Neural crest cell (in vitro differentiated cells): ENCODE measurements at places on chromosomes 11 and 22.

- no peak for DNase-seq
Measured at GRCh38 chr11:75797792-75798191, 17.2 kb upstream of the UVRAG start.

DNA sequence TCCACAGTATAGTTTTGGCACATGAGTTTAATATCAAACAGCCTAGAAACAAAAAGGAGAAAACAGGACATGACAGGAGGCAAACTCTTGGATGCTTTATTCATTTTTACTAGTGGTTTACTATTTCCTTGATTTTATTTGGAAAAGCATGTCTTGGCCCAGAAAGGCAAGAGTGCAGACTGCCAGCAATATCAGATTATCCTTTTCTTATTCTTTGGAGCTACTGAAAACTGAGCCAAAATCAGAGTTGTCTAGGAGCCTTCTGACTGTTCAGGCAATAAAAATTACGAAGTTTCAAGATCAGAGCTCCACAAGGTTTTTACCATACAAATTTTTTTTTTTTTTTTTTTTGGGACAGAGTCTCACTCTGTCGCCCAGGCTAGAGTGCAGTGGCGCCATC, 16.0 kb downstream of the CELF1 start:
- no peak for DNase-seq

GRCh38 chr11:25981998-25982397, 349.9 kb upstream of the ANO3 start:
- peak; percentile 32 for DNase-seq

- no peak for DNase-seq
Measured at GRCh38 chr11:46498968-46499367, 94.9 kb downstream of the AMBRA1 start.

GRCh38 chr11:28757725-28758515, 649.7 kb downstream of the METTL15 start:
- DNase-seq, result no peak

GRCh38 chr11:73141309-73142127, 600 bp downstream of the FCHSD2 start:
- peak; percentile 69 for DNase-seq

DNA sequence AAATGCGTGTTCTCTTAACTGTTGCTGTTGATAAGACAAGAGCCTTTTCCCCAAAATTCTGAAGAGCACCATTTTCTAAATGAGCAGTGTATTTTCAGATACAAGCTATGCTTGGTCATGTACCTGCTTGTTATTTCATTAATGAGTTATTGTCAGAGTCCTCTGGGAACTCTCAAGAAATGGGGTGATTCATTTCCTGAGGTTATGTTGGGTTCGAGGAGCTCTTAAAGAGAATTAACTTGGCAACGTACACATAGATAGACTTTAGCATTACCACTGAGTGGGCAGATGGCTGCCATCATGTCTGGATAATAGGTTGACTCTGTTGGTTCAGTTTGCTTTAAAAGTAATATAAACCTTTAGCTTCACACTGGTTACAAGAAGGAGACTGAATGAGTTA, 87.9 kb upstream of the SORL1-AS1 start:
- no peak for DNase-seq

DNA sequence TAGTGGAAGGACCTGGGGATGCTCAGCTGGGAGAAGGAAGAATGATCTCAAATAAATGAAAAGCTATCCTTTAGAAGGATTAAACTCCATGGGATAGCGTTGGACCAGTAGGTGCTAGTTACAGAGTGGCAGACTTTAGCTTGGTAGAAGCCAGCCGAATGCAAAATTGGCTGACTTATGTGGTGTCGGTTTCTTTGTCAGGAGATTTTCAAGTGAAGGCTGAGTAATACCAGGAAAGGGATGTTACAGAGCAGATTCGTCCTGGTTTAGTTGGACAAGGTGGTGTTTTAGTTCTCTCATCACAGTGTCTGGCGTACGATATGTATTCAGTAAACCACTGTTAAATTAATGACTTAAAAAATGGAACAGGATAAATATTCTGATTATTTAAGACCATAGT, 26.0 kb downstream of the FDX1 start:
- no peak for DNase-seq

DNA sequence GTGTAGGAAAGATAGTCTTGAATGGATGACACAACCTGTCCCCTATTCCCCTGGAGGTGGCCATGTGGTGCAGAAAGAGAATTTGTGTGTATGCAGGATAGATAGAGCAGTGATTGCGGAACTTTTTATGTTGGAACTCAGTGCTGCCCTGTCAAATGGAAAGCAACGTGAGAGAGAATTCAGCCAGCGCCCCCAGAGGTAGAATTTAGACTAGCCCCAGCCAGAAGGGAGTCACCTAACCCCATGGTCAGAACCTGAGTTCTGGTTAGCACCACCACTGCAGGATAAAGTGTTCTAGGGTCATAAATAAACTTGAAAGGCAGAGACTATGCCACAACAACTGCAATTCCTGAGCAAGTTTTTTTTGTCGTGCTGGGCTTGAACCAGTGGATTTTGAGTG, 152.9 kb upstream of the GRIA4 start:
- no peak for DNase-seq

- no peak for DNase-seq
Measured at GRCh38 chr11:70378506-70379134, 19.7 kb upstream of the CTTN start.

GRCh38 chr11:93113824-93114223, 84.0 kb downstream of the SLC36A4 start:
- no peak for DNase-seq

GRCh38 chr11:106957030-106957482, 61.2 kb downstream of the GUCY1A2 start:
- DNase-seq, result no peak

GRCh38 chr11:11215944-11216343, 137.1 kb downstream of the CSNK2A3 start:
- DNase-seq, result no peak

DNA sequence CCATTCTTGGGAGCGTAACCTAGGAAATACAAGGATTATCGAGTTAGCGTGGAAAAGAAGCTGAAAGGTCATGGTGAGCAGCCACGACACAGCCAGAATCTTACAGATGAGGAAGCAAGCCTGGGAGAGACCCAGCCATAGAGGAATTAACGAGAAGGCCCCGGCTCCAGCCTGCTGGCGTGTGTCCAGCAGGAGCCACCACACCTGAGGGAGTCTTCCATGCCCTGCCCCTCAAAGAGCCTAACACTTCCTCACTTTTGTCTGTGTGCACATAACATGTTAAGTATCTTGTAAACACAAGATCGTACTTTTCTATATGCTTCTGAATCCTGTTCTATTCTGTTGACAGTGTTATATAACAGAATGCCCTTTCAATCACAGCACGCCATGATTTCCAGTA, 18.1 kb downstream of the CECR2 start:
- DNase-seq, result no peak

DNA sequence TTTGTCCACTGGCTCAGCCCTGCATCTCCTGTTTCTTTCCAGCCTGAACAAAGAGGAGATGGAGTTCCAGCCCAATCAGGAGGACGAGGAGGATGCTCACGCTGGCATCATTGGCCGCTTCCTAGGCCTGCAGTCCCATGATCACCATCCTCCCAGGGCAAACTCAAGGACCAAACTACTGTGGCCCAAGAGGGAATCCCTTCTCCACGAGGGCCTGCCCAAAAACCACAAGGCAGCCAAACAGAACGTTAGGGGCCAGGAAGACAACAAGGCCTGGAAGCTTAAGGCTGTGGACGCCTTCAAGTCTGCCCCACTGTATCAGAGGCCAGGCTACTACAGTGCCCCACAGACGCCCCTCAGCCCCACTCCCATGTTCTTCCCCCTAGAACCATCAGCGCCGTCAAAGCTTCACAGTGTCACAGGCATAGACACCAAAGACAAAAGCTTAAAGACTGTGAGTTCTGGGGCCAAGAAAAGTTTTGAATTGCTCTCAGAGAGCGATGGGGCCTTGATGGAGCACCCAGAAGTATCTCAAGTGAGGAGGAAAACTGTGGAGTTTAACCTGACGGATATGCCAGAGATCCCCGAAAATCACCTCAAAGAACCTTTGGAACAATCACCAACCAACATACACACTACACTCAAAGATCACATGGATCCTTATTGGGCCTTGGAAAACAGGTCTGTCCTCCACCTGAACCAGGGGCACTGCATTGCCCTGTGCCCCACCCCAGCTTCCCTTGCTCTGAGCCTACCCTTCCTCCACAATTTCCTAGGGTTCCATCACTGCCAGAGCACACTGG, 5.0 kb downstream of the FTH1 start:
- DNase-seq, result no peak

DNA sequence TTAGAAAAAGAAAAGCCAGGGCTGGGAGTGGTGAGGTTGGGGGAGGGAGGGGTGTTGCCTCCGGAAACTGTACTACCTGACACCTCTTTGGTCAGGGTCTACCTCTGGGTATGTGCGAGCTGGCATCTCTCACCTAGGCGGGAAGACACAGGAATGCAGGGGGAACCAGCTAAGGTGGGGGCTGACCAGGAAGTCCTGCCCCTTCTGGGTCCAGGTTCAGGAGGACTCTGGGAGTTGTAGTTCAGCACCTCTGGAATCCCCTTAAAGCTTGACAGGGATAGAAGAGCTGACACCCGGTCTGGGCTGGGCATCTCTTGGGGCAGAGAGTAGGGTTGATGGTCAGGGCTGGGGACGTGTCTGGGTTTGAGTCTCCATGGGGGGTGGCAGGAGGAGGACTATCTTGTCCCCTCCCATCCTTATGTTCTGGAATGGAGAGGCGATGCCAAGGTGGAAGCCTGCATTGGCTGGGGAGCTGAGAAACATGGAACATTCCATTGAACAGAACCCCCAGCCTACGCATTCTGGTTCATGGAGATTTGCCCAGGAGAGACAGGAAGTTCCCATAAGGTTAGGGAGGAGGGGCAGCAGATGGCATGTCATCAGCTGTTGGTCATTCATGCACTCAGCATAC, 2.1 kb upstream of the KIAA1671 start:
- no peak for DNase-seq

DNA sequence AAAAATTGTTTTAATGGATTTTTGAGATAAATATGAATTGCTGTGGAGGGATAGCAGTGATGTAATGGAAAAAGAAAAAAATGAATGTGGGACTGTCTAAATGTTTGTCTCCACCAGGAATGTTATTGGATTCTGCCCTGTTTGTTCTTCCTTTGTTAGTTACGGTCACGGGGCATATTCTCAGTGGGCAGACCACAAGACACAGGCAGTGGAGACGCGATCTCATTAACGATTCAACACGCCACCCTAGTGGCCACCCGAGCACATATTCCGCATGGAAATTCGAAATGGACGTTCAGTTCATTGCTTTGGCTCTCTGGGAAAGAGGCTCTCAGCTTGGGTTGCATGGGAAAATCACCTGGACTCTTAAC, 151.8 kb upstream of the TTC12 start:
- no peak for DNase-seq

DNA sequence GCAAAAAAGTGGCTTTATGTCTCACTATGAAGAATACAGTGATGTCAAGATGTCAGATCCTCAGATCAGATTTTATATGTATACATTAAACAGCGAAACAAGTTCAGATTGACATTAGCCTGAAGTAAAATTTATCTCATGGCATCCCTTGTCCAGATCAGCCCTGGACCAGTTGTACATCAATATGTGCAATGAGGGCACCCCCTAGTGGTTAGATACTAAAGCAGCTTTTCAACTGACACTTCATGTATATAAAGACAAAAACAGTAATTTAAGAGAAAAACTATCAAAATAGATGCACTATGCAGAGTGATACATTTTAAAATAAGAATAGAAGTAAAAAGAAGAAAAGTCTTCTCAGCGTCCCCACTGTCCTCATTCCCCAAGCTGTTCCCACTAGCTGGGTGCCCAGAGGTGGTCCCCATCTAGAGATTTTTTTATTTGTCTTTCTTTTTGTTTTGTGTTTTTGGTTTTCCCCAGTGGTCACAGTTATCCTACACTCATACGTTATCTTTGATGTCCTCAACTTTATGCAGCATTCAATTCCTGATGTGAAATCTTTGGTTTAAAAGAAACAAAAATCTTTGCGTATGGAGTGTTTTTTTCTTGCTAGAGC, 2193.4 kb upstream of the RAG2 start:
- DNase-seq, result peak; percentile 44

DNA sequence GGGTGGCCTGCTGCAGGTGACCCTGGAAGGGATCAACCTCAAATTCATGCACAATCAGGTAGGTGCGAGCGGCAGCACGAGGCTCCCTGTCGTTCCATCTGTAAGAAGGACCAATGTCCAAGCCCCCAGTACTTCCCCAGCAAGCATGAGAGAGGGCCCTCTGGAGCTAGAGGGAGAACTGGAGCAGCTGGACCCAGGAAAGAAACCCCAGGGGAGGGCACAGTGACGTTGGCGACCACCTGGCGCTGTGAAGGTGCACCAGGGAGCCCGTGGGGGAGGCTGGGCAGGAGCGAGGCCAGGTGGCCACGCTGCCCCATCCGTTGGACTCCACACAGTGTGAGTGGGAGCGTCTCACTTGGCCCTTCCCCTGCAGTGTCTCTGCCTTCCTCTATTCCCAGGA, 28.0 kb downstream of the MYBPC3 start:
- DNase-seq, result no peak
